ENCODE measurements at places on chromosomes 2 and 18.

DNA sequence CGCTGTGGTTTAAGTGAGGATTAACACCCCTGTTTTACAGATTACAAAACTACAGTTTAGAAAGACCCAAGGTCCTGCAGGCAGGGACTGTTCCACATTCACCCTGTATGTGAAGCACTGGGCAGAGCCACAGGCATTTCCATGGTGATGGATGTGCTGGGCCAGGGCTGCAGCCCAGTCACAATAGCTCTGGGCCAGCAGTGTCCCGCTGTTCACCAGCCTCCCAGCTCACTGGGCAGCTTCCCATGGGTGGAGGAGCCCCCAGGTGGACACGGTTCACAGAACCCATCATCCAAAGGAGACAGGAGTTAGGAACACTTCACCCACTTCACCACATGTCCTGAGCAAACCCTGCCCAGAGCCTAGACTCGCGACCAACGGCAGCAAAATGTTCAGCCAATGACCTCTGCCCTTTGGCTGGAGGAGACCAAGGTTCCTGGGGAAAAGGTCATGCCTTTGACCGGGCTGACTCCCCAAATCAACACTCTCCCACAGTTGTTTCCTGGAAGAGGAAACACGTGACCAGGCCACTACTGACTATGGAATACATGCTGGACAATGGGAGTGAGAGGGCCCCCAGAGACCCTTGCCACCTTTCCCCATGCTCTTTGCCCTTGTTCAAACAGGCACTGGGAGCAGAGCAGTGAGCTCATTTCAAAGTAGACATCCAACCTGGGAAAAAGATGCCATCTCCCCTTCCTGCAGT, 28.0 kb upstream of the SLC35F6 start:
- DNase-seq, result no peak

GRCh38 chr18:9874728-9875127, 11.0 kb upstream of the TXNDC2 start:
- no peak for DNase-seq

GRCh38 chr2:45263147-45263546, 253.9 kb upstream of the SIX2 start:
- DNase-seq, result peak; percentile 77

DNA sequence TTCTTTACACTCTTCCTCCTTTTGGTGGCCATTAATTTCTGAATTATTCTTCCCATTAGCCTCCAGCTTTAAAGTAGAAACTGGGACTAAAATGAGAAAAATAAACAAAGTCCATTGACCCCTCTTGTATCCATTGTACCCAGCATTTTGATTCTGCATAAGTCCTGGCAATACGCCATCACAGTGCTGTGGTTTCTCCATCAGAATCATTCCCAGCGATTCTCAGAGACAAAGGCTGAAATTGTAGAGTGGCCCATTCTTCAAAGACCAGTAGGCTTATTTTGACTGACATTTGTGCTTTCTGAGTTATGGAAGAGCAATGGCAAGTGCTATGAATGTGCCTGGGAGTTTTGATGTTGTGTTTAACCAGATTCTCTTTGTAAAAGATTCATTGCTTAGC, 199.3 kb upstream of the GALNT5 start:
- no peak for DNase-seq

DNA sequence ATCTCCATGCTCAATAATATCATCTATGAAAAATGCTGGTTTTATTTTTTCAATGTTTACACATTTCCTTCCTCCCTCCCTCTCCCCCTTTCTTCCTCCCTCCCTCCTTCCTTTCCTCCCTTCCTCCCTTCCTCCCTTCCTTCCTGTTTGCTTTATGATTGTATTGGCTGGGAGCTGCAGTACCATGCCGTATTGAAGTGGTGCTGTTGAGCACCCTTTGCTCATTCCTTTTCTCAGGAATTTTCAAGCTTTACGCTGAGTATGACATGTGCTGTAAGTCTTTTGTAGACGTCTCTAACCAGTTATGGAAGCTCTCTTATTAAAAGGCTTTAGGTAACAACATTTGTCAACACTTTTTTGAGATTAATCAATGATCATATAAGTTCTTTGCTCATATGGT, 100.4 kb downstream of the SNTG2 start:
- DNase-seq, result no peak

DNA sequence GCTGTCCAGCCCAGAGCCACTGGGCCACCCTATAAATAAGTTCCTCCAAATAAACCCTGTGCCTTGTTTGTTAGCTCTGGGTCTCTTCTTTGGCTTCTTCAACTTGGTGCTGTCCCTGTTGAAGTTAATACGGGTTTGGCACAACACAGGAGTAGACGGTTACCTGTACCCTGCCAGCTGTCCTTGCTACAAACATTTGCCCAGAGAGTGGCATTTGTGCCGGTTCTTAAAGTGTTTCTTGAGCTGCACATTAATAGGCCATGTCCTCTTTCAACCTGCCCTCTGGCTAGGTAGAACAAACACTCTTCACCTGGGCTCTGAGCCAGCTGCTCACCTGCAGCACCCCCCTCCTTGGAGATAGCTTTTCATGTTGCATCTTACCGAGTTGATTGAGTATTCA, 139.2 kb downstream of the NEDD4L start:
- DNase-seq, result no peak

DNA sequence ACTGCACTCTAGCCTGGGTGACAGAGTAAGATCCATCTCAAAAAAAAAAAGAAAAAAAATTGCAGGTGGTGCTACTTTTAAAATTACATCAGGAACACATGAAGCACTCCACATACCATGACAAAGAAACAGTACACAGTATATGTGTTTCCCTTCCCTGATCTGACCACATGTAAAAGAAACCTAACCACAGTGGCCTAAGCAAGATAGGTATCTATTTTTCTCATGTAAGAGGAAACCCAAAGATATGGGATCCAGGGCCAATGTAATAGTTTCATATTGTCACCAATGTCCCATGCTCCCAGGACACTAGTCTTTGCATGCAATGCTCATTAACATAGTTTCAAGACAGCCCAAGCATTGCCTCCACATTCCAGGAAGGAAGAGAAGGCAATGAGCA, 99.9 kb downstream of the DYM start:
- DNase-seq, result no peak

GRCh38 chr2:218662377-218662776, 2.9 kb downstream of the BCS1L start:
- no peak for DNase-seq

Measured in eye (tissue), 1 donor.